ENCODE measurements at places on chromosomes 4 and X.

DNA sequence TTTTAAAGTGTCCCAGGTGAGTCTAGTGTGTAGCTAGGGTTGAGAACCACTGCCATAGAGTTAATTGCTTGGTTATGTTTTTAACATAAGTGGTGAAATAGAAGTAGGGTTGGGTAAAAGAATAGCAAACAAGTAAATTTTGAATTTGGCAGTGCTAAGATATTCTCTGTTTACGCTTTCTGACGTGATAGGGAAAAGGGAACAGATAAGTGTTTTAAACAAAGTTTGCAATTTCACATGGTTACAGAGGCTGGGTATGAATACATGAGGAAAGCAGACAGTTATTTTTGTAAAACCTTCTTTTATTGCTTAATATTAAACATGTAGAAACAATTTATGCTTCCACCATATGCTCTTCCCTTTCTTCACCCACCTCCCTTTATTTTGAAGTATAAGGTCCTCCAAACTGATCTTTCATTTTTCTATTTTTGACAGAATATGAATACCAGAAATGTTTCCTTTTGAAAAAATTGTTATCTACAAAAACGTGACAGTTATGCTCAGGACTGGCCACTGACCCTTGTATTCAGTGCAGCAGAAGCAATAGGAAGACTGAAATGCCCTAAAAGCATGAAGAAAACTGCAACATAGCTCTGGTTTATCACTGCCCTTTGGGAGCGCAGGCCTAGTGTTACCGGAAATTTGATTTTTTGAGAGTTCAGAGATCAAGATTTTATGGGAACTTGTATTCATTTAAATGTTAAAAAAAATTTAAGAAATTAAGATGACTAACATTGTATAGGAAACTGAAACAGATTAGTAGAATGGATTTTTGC is 214.4 kb upstream of the ARSJ start:
- DNase-seq = no peak

DNA sequence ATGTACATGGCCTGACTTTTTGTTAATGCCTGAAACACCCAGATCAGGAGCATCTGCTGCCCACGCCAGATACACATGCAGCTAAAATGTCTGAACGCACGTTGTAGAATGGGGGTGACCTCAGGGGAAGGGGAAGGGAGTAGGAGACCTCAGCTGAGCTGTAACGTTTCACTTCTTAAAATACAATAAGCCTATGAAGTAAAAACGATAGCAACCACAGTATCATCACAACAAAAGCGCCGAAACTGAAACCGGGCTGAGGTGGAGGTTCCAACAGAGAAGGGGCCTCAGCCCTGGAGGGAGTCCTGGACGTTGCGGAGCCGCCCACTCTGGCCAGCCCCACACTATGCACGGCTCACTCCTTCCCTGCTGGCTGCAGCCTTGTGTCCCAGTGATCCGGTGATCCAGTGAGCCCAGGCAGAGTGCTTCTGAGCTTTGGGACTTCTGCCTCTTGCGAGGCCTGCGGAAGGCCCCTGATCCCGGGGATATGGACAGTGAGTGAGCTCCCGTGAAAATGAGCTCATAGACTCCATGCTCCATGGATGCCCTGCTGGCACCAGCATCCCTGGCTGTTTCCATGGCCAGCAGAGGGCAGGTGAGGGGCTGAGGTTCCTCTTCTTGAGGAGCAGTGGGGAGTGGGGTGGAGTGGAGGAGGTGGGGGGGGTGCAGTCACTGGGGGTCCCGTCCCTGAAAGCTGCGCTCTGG is 52.0 kb downstream of the HMX1 start:
- peak; percentile 44 for DNase-seq

- no peak for DNase-seq
Measured at GRCh38 chr4:14888790-14889572, 113.3 kb upstream of the CPEB2 start.

DNA sequence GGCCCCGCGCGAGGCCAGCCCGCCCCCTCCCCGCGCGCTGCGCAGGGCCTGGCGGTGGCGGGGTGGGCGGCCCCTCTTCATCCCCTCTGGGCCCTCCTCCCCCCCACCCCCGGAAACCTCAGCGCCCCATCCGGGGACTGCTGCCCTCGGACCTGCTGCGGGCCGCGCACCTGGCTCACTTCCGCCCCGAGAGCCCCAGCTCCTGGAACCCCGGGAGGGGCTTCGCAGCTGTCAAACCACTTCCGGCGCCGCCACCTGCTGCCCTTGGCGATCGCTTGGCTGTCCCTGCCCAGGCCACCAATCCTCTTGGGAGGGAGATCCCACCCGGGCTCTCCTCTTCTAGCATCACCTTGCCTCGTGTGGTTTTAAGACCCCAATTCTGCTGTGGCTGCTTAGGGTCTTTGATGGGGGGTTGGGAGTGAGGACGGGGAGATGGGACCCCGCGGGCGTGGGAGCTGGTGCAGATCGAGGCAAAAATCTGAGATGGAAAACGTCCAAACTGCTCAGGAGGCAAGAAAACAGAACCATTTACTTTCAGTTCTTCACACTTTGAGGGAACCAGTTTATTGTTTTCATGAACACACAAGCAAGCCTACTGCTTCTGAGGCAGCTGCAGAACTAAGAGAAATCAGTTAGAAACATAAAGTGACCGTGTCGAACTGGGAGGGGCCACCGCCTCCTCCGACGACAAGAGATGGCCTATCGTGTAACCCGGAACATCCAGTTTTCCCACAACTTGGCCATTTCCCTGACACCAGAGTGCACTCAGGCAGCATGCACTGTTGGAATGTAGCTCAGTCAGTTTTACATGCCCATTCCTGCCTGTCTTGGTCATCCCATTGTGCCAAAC is 754 bp downstream of the MTMR1 start:
- DNase-seq = peak; percentile 64

- no peak for DNase-seq
Measured at GRCh38 chr4:21819086-21819485, 129.5 kb downstream of the KCNIP4 start.

GRCh38 chr4:7032596-7032995 is 10.6 kb upstream of the TADA2B start:
- DNase-seq = no peak

GRCh38 chr4:71275570-71275969 is 63.2 kb upstream of the SLC4A4 start:
- DNase-seq = no peak

DNA sequence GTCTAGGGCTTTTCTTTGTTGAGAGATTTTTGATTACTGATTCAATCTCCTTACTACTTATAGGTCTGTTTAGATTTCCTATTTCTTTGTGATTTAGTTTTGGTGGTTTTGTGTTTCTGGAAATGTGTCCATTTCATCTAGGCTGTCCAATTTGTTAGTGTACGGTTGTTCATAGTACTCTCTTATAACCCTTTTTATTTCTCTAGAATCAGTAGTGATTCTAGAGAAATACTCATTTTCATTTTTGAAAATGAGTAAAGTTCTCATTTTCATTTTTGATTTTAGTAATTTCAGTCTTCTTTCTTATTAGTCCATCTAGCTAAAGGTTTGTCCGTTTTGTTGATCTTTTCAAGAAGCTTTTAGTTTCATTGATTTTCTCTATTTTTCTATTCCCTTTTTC is 7.5 kb downstream of the IL13RA1 start:
- no peak for DNase-seq

GRCh38 chr4:98746530-98746929 is 88.1 kb upstream of the TSPAN5 start:
- no peak for DNase-seq

GRCh38 chr4:6768539-6768905 is 14.0 kb upstream of the KIAA0232 start:
- DNase-seq = no peak

DNA sequence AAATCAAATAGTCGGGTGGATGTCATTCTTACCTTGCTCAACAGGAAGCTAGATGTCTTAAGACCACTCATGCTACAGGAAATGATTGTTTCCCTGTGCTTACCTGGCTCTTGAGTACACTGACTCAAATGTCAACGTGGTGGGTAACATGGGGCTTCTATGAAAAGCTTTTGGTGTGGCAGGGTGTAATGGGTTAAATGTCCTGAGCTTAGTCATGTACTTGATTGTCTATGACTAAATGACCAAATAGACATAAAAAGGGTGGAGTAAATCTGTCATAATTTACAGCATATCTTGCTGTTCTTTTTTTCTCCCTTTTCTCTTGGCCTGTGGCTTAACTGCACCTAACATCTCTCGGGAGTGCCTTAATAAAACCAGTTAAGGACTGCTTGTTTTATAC is 44.9 kb downstream of the CCNG2 start:
- DNase-seq = no peak

- DNase-seq = no peak
Measured at GRCh38 chr4:156545003-156545785, 426.4 kb downstream of the PDGFC start.

DNA sequence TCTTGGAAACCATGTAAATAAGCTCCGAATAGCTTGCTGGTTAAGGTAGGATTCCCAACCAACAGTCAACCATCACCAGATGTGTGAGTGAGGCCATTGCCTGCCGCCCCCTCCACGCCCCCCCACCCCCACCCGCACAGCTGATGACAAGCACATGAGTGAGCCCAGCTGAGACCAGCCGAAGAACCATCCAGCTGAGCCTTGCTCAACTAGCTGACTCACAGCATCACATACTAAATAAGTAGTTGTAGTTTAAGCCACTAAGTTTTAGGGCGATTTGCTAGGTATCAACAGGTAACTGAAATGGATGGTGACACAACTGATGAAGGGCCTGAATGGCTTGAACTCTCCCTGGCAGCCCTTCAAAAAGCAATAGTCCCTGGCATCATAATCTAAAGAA is 1.6 kb upstream of the CCDC149 start:
- no peak for DNase-seq

DNA sequence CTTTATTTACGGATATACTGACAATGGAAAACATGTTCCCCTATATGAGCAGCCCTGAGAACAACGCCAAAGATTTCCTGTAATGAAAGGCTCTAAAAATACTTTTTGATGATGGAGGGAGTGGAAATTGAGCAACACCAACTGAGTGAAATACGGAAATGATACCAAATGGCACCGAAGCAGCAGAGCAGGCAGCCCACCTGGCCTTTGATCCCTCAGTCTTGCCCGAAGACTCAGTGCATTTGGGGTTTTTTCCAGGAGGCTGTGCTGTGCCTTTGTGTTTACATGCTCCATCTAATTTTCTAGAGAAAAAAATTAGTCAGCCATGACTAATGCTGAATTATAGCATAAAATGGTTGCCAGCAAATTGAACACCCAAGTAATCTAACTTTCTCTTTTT is 169.9 kb upstream of the RBPJ start:
- no peak for DNase-seq

DNA sequence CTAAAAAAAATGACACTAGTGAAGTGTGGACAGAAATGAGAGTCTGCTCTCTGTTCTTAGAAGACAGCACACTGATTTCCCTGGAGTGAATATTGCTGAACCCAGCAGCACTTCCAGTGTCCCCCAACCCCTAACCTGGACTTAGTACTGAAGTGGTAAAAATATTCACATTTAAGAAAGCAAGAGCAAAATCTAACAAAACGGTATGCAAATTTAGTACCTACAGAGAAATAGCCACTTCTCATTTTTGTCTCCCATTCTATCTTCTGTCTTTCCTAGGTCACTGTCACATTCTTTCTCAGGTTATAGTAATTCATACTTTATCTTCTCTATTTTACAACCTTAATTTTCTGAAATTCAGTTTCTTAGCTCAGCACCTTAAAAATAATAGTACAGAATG is 274.7 kb downstream of the CFAP299 start:
- DNase-seq = no peak

DNA sequence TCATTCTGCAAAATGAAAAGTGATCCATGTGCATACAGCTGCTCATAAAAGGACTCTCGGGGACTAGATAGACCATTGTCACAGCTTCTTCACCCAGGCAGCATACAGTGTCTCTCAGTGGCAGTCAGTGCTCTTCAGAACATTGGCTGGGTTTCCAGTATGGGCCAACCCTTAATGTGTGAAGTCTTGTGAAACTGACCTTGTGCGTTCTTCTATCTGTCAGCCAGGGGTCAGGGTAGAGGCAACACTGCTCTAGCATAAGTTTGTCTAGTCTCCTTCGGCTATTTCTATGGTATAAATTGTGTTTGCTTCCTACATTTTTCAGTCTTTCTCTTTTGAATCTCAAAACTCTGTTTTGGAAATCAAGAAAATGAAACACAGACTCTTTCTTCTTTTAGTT is 37.0 kb upstream of the SMIM31 start:
- no peak for DNase-seq

GRCh38 chr4:26766141-26766540 is 94.5 kb upstream of the STIM2 start:
- DNase-seq = no peak

DNA sequence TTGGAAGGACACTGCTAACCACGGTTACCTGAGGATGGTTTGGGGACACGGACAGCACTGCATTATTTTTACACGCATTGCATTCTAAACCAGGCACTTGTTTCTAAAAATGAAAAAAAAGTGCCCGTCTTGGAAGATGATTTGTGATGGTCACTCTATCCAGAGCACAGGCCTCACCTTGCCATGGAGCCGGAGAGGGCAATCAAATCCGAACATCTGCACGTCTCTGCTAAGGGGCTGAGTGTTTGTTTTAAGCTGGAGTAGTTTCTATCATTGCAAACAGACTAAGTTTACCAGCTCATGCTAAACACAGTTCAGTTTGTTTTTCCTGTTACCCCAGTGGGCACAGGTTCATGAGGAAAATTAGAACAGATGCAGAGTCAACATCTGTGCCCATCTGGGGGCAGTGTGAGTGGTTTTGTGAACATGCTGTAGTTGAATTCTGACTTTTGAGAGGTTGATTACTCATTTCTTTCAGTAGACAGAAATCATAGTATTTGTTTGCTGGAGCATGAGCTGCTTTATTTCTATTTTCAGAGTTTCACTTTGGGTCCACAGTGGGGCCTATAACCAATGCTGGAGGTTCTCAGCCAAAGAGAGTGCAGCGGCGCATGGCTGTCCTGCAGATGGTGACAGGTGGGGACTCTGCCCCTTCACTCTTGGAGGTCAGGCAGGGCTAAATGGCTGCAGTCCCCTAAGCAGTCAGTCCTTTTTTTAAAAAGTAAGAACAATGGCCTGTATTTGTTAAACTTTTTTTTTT is 65.4 kb upstream of the ENPP6 start:
- no peak for DNase-seq

DNA sequence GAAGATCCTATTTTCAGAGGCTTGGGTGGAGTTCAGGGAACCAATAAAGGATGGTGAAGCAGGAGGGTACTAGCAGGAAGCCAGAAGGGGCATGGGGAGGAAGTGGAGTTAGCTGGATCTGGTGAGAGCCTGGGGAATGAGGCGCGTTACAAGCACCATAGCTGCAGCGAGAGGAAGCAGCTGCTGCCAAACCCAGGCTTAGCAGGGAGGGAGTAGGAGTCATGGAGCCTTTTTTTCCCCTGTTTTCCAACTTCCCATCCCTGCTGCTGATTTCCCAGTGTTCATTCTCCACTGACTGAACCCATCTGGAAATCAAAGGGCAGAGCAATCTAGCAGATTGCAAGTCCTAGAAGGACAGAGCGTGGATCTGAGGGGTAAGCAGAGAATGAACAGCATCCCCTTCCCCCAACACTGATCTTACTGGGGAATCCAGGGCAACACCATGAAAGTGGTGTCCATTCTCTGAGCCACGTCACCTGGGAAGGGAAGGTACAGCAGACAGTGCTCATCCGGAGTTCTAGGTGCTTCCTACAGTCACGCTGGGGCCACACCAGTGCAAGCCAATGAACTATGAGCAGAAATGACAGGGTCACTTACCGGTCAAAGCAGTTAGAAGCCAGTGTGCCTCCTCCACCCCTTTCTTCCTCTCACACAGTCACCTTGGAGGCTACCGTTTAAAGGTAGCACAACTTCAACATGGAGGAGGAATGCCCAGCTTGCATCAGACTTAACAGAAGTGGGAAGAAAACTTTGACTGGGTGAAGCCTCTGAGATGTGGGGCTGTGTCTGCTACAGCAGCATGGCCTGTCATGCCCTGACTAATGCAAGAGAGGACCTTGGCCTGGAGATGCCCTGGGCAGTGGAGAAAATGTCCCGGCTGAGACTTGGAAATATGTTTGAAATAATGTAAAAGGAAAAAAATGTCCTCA is 36.7 kb downstream of the SMIM20 start:
- DNase-seq = peak; percentile 54
